ENCODE measurements at places on chromosomes 2 and 18. TPM values are rescaled to one million over a fixed set of nuclear protein-coding genes. Genes with fewer than 3 reads are reported as not detected.
A peak's percentile ranks its signal among the peaks of the same experiment; 100 is the strongest.

DNA sequence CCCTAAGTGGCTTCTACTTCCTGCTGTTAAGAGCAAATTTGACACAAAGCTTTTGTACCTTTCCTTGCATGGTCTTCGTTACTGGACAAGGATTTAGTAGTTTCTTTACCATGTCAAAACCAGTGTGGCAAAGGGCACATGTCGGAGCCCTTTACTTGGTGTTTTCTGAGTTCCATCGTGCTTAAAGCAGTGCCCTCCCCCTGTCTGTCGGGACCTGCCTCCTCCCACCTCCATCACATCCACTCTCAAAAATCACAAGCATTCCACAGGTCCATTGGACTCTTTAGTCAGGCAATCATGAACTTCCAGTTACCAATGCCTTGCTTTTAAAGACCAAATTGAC is 763 bp downstream of the CCDC141 start:
- DNase-seq = no peak

- DNase-seq = peak; percentile 20
These were observed 117.6 kb downstream of the NEDD4L start for GRCh38 chr18:58161659-58162058.

GRCh38 chr18:41973983-41974382 is 18.9 kb downstream of the PIK3C3 start:
- DNase-seq = no peak

- DNase-seq = no peak
These were observed 57.8 kb downstream of the DIPK1C start for GRCh38 chr18:74399091-74399887.

Gene LDLRAD4
- total RNA-seq = not detected

Gene LBX2
- total RNA-seq = 1.2 TPM

Gene FLACC1
- total RNA-seq = 1.3 TPM

DNA sequence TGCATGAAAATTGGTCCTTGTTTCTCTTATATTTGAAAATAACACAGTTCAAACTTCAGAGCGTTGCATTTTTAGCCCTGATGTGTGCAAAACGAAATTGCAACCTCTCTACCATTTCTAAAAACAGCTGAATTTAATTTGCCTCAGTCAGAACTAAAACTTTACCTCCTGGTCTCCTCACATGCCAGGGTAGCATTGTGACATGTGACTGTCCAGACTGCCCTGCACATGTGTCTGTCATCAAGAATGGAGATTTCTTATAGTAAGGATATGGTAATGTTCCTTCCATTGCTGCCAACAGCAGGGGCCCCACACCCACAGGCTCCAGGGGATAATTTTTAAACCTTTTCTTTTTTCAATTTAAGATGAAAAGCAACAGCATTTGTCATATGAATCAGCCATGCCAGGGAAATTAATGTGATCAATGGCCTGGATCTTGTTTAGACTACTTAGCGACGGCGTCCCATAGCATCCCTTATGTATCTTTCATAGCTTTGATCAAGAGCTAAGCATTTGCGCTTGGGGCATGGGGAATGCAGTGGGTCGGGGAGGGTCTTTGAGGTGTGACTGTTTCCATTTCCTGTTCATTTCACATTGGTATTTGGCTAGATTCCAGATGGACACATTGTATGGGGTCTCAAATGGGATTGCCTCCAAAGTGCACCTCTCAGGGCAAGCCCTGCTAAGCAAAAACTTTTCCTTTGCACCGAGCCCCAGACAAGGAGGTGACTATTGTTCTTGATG is 92.4 kb upstream of the RASGRP3 start:
- no peak for DNase-seq

Gene PID1
- 32.3 TPM for total RNA-seq

Gene L3MBTL4
- not detected for total RNA-seq

GRCh38 chr18:10121786-10122515 is 208.1 kb downstream of the VAPA start:
- peak; percentile 95 for DNase-seq

DNA sequence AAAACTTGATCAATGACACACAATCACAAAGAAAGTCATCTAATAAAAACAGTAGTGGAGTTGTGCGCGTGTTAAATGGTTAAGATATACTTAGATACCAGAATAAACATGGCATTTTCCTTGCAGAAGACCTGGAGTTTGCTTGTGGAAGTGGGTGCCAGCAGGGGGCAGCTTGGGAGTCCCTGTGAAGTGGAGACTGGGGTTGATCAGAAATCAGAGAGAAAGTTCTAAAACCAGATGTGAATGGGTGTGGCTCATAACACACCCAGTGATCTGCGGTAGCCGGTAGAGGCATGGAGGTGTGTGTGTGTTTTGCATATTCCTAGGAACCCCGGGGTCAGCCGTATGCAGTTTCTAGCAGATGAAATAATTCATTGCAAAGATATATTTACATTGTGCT is 300.1 kb upstream of the TRIB2 start:
- DNase-seq = peak; percentile 43

- DNase-seq = no peak
These were observed 24.2 kb upstream of the GMPPA start for GRCh38 chr2:219474285-219475060.

Gene PSD4
- 1.0 TPM for total RNA-seq

DNA sequence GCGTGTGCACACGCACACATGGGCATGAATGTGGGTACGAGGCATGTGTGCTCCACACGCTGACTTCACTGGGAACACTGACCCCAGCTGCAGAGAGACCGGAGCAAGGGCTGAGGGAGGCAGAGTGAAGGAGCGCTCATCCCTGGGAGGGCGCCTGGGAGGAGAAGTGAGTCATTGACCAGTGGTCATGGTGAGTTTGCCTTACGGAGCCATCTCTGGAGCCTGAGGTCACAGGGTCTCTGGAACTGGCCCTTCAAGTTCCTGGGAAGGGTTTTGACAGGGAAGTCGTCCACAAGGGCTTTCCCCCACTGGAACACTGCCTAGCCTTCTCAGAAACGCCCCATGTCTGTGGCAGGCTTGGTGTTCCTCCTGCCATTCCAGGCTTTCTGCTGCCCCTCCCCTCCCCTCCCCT is 14.3 kb upstream of the TMEM185B start:
- peak; percentile 86 for DNase-seq

- DNase-seq = peak; percentile 54
These were observed 108.2 kb upstream of the UBE2E3 start for GRCh38 chr2:180872255-180872654.

Data from LHCN-M2 (cell line).